ENCODE measurements at places on chromosomes 16 and 17.

DNA sequence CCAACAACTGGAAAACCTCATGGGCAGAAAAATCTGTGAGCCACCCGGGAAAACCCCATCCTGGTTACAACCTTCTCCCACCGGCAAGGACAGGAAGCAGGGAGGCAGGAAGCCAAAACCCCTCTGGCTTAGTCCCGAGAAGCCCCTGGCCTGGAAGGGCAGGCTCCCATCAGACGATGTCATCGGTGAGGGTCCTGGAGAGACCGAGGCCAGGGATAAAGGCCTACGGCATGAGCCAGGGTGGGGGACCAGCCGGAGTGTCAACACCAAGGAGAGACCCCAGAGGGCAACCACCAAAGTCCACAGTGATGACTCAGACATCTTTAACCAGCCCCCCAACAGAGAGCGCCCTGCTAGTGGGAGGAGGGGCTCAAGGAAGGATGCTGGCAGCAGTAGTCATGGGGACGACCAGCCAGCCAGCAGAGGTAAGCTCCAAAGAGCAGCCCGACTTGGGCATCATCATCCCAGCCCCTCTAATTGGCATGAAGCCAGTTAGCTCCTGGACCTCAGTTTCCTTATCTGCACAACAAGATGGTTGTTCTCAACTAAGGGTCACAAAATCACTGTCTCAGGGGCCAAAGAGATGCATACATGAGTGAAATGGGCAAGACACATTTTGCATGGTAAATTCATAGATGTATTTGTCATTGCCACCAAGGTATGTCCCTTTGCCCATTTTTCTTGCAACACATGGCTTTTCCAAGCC, 190.7 kb downstream of the KATNIP start:
- no peak for DNase-seq

GRCh38 chr16:78768718-78769117, 669.3 kb downstream of the WWOX start:
- no peak for DNase-seq

DNA sequence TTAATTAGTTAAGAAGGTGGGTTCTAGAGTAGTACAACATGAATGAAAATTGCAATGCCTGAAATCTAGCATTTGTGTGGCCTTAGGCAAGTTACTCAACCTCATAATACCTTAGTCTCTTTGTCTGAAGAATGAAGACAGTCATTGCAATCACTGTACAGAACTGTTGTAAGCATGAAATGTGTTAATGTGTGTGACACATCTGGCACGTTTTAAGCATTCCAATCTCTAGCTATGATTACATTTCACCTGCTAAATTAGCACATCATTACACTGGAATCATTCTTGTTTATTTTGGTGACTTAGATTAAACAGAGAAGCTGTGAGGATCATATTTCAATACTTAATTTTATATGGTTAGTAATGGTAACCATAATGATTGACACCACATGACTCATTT, 629.7 kb upstream of the KIF2B start:
- DNase-seq = no peak

DNA sequence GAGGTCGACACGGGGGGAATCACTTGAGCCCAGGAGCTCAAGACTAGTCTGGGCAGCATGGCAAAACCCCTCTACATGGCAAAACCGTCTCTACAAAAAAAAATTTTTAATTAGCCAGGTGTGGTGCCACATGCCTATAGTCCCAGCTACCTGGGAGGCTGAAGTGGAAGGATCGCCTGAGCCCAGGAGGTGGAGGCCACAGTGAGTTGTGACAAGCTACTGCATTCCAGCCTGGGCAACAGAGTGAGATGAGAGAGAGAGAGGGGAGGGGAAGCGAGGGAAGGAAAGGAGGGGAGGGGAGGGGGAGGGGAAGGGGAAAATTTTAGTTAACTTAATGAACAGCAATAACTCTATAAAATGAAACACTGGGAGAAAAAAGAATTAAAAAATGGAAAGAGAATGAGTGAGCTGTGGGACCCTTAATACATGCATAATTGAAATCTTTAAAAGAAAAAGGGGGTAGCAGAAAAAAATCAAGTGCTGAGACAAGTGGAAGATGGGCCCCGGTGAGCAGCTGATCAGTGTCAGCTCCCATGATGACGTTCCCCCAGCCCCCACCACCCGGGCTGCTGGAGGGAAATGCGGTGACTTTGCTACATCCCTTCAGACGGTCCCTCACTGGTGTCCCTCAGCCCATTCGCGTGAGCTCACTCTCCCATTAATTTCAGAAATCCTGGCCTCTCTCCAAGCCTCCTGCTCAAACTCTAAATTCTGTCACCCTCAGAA, 2.7 kb downstream of the ASGR2 start:
- DNase-seq = no peak

DNA sequence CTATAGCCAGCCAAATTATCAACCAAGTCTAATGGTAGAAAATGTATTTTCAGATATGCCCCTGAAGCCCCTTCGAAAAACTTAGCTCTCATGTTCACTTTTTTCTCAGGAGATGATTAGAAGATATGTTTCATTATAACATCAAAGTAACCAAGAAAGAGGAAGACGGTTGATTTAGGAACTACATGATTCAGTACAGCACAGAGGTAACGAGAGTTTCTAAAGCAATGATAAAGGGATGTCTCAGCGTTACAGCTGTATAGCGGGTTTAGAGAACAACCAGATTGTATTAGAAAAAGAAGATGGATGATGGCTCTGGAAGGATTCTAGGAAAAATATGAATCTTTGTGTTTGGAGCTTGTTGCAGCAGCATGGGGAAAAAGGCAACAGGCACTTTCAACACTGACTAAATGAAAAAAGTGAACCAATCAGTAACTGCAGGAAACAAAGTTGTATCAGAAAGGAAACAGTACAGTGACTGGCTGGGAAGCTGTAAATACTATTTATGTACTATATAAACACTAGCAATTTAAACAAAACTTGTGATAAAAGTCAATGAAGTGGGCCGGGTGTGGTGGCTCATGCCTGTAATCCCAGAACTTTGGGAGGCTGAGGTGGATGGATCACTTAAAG, 21.5 kb downstream of the MBTD1 start:
- no peak for DNase-seq

DNA sequence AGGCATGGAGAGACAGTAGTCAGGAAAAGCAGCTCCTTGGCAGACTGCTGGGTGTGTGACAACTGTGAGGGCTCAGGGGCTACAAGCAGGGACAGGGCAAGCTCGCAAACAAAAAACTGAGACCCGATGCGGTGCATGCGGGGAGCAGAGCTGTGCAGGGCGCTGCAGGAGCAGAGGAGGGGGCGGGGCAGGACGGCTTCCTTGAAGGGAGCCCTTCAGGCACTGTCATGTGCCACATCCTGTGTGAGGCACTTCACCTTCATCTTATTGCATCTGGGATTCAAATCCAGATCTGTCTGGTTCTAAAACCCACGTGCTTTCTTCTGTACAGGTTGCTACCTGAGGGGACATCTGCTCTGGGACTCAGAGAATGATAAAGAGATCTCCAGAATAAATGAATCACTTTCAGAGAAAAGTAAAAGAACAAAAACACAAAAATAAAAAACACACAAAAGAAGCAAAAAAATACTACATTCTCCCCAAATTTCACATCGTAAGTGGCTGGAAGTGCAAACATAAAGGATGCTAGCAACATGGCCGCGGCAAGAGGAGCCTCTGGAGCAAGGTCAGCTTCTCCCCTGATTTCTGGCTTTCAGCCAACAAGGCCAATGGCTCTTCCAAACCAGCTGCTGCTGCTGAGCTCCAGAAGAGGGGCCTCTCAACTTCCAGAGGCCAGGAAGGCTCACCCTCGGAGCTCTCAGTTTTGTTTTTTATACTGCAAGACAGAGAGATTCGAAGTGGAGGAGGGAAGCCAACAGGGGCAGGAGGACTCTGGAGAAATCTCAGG, 14.2 kb downstream of the LYRM9 start:
- no peak for DNase-seq

GRCh38 chr17:33046361-33047255, 55.0 kb downstream of the SPACA3 start:
- no peak for DNase-seq

DNA sequence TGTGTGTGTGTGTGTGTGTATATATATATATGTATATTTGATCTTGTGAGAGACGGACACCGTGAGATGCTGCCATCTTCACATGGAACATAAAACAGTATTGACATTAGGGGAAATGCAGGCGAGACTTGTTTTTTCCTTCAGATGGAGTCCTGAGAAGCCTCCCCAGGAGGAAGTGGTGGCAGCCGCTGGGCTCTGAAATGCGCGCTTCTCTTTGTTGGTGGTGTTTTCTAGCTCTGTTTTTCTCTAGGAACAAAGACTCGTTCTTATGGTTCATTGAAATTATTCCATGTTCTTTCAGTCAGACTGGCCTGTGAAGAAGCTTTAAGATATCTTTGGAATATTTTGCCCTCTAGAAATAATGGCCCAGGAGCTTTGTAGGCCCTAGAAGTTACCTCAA, 32.9 kb downstream of the SNX29 start:
- no peak for DNase-seq

DNA sequence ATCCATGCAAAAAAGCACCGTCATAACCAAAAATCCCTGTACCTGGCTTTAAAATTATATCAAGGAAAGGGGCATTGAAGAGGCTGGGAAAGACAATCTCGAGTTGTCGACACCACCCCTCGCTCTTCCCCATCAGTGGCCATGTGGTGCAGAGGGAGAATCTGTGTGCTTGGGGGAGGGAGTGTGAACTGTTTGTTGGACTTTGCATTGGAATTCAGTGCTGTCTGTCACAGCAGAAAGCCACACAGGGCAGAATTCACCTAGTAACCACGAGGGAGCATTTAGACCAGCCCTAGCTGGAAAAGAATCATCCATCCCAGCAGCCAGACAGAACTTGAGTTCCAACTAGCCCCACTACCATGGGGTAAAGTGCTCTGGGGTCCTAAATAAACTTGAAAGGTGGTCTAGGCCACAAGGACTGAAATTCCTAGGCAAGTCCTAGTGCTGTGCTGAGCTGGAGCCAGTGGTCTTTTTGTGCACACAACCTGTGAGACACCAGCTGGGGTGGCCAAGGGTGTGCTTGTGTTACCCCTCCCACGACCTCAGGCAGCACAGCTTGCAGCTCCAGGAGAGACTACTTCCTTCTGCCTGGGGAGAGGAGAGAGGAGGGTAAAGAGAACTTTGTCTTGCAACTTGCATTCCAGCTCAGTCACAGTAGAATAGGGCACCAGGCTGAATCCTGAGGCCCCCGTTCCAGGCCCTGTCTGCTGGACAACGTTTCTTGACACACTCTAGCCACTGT, 11.5 kb upstream of the CEP112 start:
- DNase-seq = no peak

DNA sequence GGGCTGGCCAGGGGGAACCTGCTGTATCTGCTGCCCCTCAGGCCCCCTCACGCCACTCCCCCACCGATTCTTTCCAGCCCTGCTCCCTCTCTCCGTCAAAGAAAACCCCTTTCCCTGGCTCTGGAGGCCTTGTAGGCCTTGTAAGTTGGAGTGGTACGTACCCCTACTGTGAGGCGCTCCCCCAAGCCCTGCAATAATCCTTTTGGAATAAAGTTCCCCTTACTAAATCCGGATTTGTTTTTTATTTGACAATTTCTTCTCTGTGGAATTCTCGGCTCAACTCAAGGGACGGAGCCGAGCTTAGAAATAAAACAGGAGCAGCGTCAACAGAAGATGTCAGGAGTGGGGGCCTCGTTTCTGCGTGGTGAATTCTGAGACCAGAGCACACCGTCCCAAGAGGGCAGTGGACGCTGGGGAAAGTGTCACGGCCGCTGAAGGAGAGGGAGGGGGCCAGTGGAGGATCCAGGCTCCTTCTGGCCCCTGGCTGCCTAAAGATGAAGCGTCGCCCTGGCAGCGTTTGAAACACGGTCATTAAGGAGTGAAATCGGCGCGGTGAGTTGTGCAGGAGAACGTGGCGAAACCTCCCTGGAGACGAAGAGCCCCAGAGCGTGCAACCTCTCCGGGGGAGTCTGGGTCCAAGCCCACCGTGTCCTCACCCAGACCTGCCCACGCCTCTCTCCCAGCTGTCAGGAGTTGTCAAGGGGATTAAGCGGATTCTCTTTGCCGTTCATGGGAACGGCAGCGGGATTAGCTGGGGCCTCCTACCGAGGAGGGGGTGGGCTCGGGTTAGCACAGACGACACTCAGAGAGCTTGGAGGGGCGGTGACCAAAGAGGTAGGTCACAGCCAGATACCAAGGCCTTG, 47.0 kb downstream of the SLC7A5 start:
- no peak for DNase-seq

DNA sequence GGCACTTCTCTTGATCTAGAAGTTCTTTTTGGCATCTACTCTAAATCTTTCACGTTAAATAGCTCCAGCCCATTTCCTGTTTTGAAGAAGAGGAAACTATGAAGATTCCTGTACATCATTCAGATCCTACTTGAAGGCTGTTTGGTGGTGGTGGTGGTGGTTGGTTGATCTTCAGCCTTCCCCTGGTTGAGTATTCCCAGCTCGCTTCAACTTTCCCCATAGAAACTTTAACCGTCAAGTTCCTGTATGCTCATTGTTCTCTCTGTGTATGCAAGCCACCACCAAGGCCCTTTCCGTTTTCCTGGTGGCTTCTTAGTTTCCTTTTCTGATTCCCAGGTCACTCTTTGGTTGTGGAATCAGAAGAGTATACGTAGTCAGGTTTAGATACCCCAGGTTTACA, 3.3 kb downstream of the LRRC46 start:
- no peak for DNase-seq

GRCh38 chr16:81564421-81564911, 119.9 kb downstream of the CMIP start:
- DNase-seq = no peak

DNA sequence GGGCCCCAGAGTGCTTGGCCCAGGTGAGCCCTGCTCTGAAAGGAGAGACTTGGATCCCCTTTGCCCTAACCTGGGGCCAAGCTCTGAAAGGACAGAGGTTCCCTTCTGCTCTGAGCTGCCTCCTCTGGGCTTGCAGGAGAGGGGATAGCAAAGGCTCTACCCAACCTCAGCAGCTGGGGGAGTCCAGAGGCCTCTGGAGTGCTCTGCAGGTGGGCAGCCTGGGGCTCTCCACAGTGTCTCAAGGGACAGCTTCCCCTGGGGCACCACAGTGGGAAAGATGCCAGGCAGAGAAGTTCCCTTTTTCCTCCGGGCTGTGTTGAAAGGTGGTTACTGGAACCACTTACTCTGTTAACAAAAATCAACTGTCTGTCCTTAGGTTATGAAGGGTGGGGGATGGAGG, 48.2 kb upstream of the MGAT5B start:
- DNase-seq = no peak

Data from SK-MEL-5 (cell line).